ENCODE measurements at places on chromosomes 3 and 15.

DNA sequence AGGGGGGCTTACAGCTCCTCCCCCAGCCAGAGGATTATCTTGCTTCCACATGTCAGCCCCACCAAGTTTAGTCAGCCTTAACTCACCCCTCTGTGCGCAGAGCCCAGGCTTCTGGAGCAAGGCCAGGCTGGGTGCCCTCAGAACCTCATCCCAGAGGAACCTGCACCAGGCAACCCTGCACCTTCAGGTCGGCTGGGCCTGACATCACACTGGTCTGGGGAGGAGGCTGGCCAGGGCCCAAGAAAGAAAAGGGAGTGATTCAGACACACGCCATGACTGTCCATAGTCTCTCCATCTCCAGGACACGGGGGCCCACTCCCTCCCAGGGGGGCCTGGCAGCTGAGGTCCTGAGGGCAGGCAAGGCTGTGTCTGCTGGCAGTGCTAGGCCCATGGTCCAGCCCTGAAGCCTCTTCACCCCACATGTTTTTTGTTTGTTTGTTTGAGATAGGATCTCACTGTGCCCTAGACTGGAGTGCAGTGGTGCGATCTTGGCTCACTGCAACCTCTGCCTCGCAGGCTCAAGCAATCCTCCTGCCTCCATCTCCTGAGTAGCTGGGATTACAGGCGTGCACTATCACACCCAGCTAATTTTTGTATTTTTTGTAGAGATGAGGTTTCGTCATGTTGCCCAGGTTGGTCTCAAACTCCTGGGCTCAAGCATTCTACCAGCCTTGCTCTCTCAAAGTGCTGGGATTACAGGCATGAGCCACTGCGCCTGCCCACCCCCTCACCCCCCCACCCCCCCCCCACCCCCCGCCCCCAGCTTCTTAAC is 11.1 kb downstream of the TNK2 start:
- DNase-seq: no peak

GRCh38 chr15:97386940-97387339 is 573.6 kb upstream of the ARRDC4 start:
- no peak for DNase-seq

GRCh38 chr3:44060164-44060563 is 181.5 kb upstream of the TOPAZ1 start:
- DNase-seq: no peak

DNA sequence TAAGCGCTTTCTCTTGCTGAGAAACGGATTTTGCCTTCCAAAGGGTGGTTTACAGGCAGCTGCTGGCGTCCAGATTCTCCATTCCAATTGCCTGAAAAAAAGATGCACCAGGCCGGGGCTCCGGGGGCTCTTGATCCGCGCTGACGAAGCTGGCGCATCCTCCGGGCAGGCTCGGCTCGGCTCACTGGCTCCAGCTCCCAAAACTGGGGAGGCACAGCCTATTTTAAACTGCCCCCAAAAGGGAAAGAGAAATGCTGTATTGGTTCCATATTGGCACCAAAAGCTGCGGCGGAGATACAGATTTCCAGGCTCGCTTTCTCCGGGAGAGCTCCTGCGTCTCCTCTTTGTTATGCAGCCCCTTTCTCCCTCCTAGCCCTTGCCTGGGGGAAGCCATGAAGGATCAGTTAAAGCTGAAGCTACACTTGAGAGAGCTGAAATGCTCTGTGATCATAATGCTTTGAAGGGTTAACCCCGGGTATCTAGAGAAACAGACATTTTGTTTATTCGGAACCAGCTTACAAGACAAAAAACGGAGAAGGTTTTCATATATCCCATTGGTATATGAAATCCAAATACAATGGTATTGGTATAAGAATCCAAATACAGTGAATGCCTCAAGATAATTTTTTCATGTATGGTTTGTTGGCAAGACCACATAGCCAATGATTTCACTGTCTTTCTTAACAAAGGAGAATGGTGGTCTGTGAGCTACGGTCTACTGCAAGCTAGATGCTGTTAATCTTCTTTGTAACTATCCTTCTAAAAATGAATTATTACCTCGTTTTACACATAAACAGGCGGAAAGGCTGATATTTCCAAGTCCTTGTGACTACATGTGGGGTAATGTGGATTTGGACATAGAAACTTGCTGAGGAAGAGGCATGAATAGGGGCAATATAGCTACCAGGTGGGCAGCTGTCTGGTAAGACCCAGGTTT is 693 bp downstream of the CD200 start:
- no peak for DNase-seq

DNA sequence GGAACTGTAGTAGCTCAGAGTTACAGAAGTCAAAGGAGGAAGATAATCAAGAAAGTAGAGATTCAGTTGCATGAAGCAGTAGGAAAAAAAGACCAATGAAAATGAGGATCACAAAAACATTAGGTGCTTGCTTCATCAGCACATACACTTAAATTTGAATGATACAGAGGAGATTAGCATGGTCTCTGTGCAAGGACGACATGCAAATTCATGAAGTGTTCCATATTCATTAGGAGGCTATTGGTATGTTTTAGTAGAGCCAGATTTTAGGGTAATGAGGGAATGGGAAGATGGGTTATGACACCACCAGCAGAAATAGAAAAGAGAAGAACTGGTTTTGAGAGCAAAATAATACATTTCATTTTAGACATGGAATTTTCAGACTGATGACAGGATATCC is 21.0 kb upstream of the TTC14 start:
- no peak for DNase-seq

- DNase-seq: no peak
These were observed 65.0 kb downstream of the SMARCC1 start for GRCh38 chr3:47716656-47717055.

- no peak for DNase-seq
These were observed 1.4 kb downstream of the HTD2 start for GRCh38 chr3:58307639-58308215.

DNA sequence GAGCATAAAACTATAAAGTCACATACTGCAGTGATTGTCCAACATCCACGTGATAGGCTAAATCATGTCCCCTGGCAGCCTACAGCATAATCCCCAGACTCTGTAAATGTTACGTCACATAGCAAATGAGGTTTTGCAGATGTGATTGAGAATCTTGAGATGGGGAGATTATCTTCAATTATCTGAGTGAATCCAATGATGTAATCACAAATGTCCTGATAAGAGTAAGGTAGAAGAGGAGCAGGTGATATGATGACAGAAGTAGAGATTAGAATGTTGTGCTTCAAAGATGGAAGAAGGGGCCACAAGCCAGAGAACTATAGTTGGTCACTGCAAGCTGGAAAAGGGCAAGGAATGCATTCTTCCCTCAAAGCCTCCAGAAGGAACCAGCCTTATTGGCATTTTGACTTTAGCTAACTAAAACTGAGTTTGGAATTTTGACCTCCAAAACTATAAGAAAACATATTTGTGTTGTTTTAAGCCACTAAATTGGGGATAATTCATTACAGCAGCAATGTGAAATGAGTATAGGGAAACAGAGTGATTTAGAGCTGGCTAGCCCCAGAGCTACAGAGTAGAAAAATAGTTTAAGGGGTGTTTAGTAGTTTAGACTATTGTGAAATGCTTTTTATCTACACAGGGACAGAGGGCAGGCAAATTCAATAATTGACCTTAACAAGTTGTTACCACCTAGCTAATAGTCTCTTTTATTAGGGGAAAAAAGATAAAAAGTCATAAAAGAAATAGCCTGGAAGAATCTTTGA is 15.2 kb downstream of the SLC2A2 start:
- DNase-seq: no peak

GRCh38 chr3:15952543-15953175 is 154.9 kb upstream of the ANKRD28 start:
- DNase-seq: no peak

DNA sequence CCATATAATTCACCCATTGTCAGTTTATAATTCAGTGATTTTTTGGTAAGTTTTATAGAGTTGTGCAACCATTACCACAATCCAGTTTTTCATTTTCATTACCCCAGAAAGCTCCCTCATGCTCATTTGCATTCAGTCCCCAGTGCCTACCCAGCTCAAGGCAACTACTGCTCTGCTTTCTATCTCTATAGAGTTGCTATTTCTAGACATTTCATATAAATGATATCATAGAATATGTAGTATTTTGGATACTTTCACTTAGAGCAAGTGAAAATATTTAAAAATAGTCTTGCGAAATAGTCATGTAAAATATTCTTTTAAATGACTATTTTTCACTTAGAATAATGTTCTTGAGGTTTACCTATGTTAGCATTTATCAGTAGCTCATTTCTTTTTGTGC is 42.1 kb downstream of the ZNF654 start:
- no peak for DNase-seq

DNA sequence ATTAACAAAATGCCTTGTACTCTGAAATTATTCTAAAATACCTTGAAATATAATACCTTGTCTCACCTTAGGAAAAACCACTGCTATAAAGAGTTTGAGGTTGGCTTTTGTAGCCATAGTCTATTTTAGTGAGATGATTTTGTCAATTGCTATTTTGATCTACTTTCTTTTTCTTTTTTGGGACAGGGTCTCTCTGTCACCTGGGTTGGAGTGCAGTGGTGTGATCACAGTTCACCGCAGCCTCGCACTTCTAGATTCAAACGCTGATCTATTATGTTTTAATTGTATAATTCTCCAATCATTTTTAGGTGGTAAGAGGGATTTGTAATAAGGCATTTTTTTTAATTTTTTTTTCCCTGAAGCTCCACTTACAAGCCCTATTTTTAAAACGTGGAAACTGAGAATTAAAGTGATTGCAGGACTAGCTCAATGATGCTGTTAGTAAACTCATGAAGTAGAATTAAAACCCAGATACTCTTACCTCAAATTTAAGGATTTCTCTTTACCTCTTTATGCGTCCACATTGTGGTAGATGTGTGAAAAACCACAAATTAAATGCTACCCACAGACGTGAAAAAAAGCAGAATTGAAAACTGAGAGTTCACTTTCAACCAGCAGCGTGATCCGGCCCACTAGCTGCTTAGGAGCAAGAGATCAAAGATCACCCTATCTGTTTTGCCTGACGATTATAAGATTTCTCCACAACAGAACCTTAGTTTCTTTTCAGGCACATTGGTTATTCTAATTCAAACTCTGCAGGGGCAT is 384.2 kb downstream of the CGGBP1 start:
- DNase-seq: no peak

GRCh38 chr15:35151782-35152181 is 66.7 kb upstream of the NANOGP8 start:
- no peak for DNase-seq

- no peak for DNase-seq
These were observed 18.5 kb downstream of the SHQ1 start for GRCh38 chr3:72829701-72830100.

DNA sequence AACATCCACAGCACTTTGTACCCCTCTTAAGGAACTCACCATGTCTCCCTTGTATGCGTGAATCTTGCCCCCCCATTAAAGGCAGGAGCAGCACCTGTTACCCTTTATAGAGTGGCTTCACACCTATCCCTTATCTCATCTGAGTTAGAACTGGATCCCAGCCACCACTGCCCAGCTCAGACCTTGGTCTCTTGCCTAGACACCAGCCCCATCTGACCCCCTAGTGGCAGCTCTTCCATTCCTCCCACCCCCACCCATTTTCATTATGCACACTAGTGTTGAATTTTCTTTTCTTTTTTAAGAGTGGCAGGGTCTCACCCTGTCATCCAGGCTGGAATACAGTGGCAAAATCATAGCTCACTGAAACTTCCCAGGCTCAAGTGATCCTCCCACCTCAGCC is 3.2 kb upstream of the ZFYVE19 start:
- DNase-seq: no peak

DNA sequence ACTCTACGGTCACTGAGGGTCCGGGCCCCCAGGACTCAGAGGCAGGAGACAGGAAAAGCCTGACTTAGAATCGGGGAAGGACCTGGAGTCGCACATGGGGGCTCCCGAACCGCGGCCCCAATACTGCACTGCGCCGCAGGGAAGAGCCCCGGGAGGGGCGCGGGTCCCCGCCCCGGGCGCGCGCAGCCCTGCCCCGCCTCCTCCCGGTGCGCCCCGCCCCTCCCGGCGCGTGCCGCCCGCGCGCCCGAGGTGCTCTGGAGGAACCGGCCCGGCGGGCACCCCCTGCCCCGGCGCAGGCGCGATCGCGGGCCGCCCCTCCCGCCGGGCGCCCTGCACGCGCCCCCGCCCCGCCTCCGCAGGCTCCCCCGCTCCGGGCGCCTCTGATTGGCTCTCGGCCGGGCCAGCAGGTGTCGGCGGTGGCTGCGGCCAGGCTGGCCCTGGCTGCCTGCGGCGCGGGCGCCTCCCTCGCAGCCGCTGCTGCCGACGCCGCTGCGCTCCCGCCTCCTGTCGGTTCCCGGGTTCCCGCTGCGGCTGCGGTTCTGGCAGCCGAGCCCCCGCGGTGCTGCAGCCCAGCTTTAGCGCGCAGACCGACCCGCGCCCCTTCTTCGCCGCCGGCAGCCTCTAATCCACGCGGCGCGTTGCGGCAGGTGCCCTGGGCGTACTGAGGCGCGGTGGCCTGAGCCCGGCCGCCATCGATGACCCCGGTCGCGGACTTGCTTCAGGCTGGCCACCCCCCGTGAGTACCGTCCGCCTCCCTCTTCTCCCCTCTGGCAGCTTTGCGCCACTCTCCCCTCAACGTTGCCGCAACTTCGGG is at the start of gene MYRIP:
Gene MYRIP (plus strand): TSS at position 429 of the 814 bp plus-strand sequence. CDS start 91,208 bp downstream, outside the sequence.
- DNase-seq: no peak

DNA sequence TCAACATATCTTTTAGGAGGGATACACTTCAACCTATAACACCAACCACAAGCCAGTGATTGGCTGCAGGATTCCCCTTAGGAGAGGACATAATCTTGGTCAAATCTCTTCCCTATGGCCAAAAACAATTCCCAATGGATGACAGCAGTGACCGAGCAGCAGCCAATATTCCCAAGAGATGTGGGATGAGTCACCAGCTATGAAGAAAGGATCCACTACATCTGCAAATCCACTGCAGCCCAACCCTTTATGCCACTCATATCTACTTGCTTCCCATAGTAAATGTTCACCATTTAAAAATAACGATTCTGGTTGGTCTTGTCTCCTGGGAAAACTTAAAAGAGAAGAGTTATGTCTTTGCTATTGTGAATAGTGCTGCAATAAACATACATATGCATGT is 4.5 kb upstream of the IQCF5 start:
- no peak for DNase-seq

- no peak for DNase-seq
These were observed 46.9 kb downstream of the FAM43A start for GRCh38 chr3:194732617-194733016.

- no peak for DNase-seq
These were observed 182.4 kb downstream of the UACA start for GRCh38 chr15:70580958-70581357.

DNA sequence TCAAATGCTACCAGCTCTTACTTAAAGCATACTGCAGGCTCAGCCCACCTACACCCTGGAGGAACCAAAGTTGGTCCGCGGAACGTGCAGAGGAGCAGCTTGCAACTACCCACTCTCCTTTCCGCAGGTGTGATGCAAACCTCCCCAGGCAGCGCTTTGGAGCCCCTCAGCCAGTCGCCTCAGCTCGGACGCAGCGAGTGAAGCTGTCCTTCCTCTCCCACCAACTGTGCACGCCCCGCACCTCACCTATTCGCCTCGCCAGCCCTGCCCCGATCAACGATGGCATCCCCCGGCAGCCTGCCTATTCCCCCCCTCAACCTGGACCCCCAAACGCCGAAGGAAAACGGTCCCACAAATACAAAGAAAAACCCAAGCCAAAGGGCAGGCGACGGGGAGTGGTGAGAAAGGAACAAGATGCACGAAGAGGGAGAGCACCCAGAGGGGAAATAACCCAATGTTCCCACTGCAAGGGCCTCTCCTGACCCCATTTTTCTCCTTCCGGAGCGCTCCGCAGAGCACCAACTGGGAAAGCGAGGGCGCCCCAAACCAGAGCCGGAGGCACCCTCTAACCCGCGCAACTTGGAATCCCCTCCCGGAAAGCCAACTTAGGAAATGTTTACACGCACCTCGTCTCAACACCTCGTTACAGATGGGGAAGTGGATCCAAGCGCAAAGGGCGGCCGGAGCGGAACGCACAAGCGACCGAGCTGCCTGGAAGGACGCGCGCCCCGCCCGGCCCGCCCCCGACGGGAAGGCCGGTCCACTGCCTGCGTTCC is 665 bp downstream of the GLB1 start:
- DNase-seq: no peak
